ENCODE measurements at places on chromosomes 12 and 14.

GRCh38 chr14:51307551-51307950, 67.5 kb downstream of the TMX1 start:
- no peak for DNase-seq

- no peak for DNase-seq
Measured at GRCh38 chr12:61998791-61999190, 261.4 kb upstream of the USP15 start.

DNA sequence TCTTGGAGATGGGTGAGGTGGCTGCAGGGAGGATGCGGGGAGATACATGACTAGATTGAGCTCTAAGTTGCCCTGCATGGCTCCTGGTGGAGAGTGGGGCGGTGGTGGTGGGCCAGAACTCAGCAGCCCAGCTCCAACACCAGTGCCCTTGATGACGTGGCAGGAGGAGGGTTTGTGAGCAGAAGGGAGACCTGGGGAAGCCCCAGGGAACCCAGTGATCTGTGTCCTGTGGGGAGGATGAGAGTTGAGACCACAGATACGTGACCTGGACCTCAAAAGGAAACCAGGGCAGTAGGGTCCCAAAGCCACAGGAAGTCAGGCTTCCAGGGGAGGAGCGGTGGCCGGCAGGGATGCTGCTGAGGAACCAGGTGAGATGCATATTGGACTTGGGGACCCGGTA, 989.1 kb upstream of the TMEM132C start:
- no peak for DNase-seq

GRCh38 chr12:101570047-101570446, 24.7 kb upstream of the MYBPC1 start:
- no peak for DNase-seq

- no peak for DNase-seq
Measured at GRCh38 chr14:77682158-77682553, 25.7 kb downstream of the ALKBH1 start.

DNA sequence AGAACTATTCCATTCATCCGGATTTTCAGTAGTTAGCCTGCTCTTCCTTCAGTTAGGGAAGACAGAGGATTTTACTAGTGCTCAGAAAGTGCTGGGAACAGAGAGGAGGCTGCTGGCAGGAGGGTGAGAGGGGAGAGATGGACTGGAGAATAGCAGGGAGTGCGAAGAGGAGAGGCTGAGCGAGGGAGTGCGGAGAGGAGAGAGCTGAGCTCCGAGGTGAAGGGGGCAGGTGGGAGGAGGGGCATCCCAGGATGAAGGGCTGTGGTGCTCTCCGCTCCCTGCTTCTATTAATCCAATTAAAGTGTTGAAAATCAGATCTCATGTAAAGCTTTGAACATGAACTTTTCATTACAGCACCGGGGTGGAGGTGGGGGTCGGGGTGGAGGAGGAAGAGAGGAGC, 20.4 kb upstream of the SMOC1 start:
- DNase-seq, result no peak

GRCh38 chr12:108858311-108859074, 1.1 kb upstream of the SSH1 start:
- no peak for DNase-seq

GRCh38 chr12:109807954-109808643, 25.1 kb downstream of the TRPV4 start:
- no peak for DNase-seq

- DNase-seq, result no peak
Measured at GRCh38 chr12:42812086-42812485, 222.5 kb upstream of the PRICKLE1 start.

DNA sequence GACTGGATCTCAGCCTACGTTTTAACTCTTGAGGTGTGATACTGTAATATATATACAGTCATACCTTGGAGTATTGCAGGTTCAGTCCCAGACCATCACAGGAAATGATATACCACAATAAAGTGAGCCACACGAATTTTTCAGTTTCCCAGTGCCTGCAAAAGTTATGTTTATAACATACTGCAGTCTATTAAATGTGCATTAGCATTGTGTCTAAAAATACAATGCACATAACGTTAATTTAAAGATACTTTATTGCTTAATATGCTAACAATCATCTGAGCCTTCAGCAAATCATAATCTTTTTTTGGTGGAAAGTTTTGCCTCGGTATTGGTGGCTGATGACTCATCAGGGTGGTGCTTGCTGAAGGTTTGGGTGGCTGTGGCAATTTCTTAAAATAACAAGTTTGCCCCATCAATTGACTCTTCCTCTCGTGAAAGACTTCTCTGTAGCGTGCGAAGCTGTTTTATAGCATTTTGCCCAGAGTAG, 18.9 kb downstream of the PYROXD1 start:
- DNase-seq, result no peak

GRCh38 chr12:64998371-64999147, 122.5 kb downstream of the WIF1 start:
- no peak for DNase-seq

GRCh38 chr12:41936333-41936732, 208.3 kb downstream of the GXYLT1 start:
- no peak for DNase-seq

DNA sequence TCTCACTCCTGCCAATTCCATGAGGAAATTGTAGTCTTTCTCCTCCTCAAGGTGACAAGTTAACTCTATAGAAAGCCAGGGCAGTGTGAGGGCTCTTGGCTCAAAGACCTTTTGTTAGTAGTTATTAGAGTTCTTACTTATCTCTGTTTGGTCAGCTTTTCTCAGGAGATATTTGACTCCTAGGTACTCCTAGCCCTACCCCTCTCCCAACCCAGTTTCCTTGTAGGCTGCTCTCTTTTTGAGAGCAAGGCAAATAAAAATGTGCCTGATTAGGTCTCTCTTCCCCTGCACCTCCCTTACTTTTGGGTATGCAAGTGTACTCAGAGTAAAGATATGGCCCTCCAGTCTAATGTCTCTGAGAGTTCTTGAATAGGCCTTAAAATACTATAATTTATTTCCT, 23.8 kb downstream of the BTG1 start:
- no peak for DNase-seq

DNA sequence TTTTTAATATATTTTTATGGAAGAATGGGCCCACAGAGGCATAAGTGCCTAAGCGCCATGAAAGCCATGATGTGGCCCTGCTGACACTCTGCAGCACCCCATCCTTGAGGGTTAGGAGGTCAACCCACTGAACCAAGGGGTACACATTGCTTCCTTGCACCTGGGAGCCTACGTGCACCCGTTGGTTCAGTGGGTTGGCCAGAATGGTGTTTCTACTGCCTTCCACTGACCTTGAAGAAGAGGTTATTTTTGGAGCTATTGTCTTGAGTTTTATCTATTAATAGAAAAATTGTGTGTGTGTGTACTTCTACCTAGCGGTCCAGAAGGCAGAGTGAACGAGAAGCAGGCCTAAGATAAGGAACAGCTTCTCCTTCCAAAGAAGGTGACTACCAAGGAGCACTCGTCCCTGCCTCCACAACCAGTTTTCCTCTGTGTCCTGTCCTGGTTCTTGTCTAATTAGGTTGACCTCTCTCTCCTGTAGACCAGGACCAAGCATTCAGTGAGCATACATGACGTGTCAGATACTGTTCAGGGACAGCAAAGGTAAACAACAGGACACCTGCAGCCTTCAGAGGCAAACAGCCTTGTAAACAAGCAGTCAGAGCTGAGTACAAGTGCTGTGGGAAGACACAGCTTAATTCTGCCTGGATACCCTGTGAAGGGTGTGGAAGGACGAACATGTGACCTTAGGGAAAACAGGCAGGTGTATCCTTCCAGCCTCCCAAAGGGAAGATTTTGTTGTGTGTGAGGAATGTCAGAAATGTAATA, 30.4 kb upstream of the PLEK2 start:
- no peak for DNase-seq

DNA sequence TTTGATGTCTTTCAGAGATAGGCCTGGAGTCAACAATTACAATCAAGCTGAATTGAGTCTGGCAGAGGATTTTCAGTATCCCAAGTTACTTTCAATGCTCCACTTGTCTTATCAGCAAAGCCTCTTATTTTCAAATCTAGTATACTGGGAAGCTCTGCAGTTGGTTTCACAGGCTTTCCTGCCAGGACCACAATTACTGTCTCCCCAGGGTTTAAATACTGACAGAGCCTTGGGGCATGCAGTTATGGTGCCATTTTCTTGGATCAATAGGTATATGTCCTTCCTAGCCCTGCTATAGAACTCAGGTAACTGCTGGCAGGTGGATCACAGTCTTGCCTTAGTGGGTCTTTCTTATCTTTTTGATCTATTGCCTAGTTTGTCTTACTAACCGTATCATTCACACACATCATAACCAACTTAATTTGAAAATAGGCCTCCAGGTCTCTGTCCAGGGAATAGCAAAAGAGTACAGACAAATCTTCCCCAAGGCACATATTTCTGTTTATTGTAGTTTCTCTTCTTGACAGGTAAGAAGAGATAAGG, 22.4 kb upstream of the RNU6-8 start:
- DNase-seq, result no peak

GRCh38 chr14:47715330-47715729, 39.9 kb upstream of the MDGA2 start:
- no peak for DNase-seq
